ENCODE measurements at places on chromosomes 5 and 9.
A peak's percentile ranks its signal among the peaks of the same experiment; 100 is the strongest.

DNA sequence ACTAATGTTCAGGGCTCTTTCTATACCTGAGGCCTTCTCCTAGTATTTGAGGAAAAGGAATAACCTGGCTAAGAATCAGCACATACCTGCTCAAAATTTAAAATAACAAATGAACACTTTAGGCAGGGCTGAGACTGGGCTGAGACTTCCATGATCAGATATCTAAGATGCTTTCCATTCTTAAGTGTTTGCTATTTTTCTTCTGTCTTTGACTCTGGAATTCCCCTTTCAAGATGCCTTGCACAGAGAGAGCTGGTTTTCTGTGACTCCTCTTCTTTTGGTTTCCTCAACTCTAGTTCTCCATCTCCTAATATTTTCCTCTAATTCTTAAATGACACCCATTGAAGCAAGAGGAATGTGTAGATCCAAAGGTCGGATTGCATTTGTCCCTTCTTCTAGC lies 61.1 kb downstream of the DPYSL3 start:
- DNase-seq = no peak

DNA sequence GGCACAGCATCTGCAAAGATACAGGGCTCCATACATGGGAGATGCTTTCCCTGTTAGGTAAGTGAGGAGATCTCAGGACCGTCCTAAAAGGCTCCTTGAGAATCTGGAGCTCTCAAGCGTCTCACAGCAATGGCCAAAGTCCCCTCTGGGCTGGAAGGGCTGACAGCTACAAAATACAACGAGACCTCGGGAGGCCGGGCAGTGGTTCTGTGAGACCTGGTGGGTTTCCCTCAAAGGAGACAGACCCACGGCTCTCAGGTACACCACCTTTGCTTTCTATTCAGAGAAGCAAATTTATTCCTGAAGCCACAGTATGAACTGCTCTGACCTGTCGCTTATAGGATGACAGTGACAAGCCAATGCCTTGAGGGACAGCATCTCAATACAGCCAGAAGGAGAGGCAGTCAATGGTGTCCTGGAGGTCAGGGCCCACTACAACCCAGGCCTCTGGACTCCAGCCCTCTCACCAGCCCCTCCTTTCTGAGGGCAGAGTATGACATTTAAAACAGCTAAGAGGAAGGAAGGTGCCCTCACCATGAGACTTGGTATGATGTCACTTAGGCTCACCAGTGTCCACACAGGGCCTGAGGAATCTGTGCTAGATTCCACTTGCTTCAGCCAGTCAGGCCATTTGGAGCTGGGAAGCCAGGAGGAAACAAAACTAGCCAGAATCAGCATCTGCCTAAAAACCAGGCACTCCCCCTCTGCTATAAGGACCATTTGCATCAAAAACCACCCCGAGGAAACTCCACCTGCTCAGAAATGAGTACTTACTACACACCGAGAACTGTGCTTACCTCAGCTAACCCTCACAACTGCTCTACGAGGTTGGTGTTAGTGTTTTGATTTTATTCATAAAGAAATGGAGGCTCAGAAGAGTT lies 86.5 kb upstream of the FSTL4 start:
- no peak for DNase-seq

DNA sequence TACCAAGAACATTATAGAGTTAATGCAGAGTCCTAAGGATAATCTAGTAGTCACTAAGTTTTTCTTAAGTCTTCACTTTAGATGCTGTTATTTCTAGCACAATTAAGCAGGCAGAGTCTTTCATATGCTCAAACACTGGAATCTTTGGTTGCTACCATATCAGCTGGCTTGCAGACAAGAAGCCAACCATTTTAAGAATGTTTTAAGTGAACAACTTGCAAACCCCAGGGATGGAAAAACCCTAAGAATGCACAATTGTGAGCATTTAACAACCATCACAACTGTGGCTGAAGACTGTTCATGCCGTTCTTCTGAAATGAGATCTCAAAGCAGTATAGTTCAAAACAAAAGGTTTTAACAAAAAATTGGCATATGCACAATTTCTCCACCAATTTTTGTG lies 55.1 kb downstream of the CSNK1A1 start:
- no peak for DNase-seq

GRCh38 chr9:74496819-74497747 lies at the start of gene RORB:
Gene RORB (plus strand): TSS chr9:74497335. CDS start chr9:74497977, 642 bp downstream.
- peak; percentile 57 for DNase-seq

DNA sequence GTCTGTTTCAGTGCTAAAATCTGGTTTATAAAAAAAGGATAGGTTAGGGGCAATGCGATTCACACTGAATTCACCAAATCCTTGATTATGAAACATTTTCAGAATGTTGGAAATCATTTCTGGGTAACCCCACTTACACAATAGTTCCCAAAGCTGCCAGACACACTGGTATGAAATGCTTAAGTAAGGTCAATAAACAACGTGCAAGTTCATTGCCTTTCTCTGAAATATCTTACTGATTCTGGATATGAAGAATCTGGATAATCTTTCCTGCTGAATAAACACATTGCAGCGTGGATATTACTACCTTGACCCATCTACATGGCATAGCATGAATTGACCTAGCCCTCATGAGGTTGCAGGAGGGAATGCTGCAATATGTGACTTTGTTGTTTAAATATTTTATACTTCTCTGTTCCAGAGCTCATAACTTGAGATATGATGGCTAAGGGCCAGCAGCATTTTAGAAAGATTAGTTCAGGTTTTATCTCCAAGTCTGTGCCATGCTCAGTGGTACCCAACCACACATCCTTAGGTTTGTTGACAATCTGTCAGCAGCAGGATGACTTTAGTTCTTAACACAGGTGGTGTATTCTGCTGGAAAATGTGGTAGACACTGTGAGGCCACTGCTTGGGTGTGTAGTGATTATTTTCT lies 121.0 kb downstream of the NREP start:
- no peak for DNase-seq

GRCh38 chr9:117286245-117286644 lies 128.6 kb downstream of the ASTN2 start:
- peak; percentile 6 for DNase-seq

DNA sequence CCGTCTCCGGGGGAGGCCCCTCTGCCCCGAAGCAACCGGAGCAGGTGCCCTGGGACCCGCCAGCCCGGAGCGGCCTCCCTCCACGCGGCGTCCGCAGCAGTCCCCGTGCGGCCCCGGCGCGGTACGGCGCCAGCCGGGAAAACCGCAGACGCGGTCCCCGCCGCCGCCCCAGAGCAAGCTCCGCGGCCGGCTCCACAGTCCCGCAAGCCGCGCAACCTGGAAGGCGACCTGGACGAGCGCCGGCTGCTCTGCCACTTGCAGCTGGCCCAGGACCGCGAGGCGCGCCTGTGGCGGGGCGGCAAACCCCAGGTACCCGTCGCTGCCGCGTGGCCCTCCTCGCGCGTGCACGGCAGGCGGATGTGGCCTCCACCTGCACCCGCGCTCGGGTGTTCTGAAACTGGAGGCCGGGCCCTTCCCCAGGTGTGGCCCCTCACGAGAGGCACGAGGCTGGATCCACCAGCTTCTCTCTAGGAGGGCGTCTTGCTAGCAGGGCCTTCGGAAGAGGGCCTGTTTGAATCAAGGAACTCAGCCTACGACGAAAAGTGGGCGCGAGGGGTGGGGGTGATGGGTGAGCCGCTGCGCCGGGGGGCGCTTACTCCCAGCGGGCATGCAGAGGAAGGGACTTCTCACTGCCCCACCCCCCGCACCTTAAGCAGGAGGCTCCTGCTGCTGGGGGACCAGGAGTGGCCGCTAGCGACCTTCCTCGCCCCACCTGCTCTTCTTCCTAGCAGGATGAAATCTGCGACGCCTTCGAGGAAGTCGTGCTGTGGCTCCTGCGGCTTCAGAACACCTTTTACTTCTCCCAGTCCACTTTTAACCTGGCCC lies 602 bp downstream of the CCNI2 start:
- no peak for DNase-seq

GRCh38 chr5:67405755-67406154 lies 209.2 kb upstream of the CD180 start:
- no peak for DNase-seq

- no peak for DNase-seq
Observed at GRCh38 chr9:87592554-87593358, 95.1 kb downstream of the DAPK1 start.

- no peak for DNase-seq
Observed at GRCh38 chr5:93941897-93942296, 200.5 kb upstream of the POU5F2 start.

DNA sequence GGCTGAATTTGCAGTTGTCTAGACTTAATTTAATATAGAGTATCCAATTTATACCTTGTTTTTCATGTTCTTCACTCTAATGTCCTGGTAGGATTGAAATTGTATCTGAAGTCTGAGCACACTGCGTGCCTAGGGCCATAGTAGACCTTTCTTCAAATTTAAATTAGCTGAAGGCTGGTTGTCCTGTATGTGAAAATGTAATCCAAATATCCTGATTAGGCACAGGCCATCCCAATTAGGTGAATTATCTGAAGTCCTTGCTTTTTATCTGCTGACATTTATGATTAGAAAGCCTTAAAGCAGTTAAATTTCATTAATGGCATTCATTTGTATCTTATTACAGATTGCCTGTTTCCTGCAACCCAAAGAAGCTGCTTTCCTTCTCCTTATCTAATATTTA lies 20.4 kb downstream of the CDC26 start:
- no peak for DNase-seq

- no peak for DNase-seq
Observed at GRCh38 chr9:135299651-135300345, 179.8 kb upstream of the PPP1R26 start.

- no peak for DNase-seq
Observed at GRCh38 chr5:145497052-145497451, 338.1 kb downstream of the PRELID2 start.

DNA sequence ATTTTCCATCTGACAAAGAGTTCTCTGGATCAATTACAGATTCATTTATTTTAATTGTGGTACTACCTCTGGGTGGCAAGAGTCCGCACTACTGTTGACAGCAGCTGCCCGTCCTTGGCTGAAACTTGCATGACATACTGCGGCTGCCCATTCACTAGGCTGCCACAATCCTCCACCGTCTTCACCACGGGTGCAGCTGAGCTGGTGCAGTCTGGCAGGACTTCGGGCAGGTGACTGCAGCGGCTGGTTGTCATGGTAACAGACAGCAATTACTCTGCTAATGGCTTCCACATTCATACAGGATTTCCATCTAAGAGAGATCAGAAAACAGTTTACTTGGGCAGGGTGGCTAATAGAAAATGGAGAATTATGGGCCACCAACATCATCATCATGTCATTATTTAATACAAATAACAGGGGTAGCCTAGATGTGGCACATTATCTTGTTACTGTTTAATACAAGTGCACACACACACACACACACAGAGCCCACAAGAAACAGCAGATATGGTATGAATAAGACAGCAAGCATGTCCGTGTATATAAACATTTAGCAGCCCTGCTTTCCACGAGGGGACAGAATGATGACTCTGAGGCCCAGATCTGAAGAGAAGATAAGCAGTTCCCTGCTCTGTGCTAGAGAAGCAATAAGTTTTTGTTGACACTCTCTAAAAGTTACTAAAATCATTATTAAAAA lies 112.3 kb downstream of the MARCHF3 start:
- DNase-seq = no peak

- DNase-seq = no peak
Observed at GRCh38 chr5:132238901-132239500, 11.3 kb upstream of the P4HA2 start.

DNA sequence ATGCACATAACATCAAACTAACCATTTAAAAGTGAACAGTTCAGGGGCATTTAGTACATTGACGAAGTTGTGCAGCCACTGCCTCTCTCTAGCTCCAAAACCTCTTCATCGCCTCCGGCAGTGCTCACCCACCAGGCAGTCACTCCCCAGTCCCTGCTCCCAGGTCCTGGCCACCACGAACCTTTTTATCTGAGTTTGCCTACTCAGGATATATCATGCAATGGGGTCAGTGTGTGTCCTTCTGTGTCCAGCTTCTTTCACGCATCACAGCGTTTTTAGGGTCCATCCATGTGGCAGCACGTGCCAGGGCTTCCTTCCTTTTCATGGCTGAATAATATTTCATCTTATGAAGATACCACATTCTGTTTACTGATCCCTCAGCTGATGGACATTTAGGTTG lies 4.6 kb downstream of the AHRR start:
- no peak for DNase-seq

GRCh38 chr5:61675015-61675692 lies 343.1 kb downstream of the ZSWIM6 start:
- peak; percentile 58 for DNase-seq

DNA sequence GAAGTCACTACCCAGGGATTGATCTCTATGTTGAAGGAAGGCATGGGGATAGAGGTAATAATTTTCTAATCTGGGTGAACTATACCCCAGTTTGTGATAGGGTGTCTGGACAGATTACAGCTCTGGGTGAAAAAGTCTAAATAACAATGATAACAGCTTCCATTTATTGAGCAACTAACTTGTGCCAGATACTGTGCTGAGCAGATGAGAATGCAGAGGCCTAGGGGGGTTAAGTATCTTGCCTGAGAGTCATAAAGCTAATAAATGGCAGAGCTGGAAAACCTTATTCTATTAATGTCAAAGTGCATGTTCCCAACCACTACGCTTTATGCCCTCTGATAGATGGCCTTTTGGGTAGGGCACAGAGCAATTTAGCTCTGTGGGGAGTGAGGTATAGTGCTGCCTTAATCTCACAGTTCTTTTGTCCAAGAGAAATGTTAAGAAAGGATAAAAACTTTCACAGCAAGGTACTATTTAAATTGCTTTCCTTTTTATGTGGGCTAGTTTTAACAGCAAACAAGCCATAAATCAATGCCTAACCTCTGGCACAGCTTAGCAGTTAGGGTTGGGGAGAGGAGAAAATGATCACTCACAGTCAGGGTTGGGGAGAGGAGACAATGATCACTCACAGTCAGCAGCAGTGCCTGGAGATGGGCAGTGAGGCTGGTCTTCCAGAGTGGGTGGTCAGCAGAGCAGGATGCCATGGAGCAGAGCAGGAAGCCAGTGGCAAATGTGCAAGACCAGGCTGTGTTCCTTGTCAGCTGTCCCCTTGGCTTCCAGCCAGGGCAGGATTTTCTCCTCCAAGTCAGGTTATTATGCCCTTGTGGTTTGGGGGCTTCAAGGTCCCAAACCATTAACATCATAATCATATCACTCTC lies 187.0 kb downstream of the CARTPT start:
- no peak for DNase-seq

- DNase-seq = no peak
Observed at GRCh38 chr9:107620801-107621200, 131.2 kb upstream of the KLF4 start.
